ENCODE measurements at places on chromosomes 4 and X.

- DNase-seq = no peak
Measured at GRCh38 chr4:74114234-74114633, 15.2 kb upstream of the CXCL2 start.

GRCh38 chr4:17771284-17771908 lies 10.0 kb downstream of the FAM184B start:
- no peak for DNase-seq

DNA sequence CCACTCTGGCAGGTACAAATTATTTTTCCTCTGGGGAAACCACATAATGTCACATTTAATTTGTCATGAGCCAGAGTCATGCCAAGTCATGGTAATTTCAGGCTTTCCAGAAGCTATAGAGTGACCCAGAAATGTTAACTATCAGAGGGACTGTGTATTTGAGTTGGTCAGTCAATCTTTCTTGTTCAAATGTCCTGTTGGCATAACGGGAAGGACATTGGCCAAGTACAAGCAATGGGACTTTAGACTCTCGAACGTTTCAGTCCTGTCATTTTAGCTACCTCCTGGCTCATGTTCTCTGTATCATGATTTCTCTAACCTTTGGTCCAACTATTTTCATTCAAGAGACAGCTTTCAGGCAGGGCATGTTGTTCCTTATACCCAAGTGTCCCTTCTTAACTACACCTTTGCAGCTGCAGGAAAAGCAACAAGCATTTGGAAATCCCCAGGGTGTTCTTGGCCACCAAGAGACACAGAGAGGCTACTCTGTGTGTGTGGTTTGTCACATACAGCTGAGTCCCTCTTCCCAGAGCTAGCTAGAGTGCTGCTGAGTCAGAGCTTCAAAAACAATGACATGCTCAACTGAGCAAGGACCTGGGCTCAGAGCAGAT lies 142.6 kb downstream of the EGF start:
- DNase-seq = no peak

GRCh38 chrX:410296-410695 lies 23.6 kb upstream of the PPP2R3B start:
- no peak for DNase-seq

DNA sequence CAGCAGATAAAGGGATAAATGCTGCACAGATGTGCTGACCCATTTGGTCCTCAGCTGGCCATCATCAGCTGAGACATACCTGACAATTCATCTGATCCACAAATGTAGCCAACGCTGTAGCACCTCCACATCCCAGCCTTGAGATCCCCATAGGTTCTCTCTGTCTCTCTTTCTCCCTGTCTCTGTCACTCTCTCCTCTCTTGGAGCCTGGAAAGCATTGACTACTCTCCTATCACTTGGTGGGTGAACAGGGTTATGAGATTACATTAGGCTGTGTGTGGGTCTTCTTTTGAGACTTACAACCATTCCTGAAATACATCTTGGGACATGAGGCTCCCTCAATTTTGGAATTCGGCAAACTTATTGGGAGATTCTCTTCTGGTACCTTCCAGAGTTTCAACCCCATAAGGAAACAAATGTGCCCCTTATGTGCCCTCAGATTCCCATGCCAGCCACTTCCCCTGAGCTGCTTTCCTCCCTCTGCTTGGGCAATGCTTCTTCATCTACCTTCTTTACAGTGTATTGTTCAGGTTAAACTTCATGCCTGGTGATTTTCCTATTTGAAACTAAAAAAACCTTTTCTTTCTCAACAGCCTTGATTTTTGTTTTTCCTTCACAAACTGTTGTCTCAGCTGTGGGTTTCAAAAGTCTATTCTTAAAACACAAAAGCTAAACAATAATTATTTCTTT lies 29.1 kb upstream of the FGF2 start:
- peak; percentile 26 for DNase-seq

DNA sequence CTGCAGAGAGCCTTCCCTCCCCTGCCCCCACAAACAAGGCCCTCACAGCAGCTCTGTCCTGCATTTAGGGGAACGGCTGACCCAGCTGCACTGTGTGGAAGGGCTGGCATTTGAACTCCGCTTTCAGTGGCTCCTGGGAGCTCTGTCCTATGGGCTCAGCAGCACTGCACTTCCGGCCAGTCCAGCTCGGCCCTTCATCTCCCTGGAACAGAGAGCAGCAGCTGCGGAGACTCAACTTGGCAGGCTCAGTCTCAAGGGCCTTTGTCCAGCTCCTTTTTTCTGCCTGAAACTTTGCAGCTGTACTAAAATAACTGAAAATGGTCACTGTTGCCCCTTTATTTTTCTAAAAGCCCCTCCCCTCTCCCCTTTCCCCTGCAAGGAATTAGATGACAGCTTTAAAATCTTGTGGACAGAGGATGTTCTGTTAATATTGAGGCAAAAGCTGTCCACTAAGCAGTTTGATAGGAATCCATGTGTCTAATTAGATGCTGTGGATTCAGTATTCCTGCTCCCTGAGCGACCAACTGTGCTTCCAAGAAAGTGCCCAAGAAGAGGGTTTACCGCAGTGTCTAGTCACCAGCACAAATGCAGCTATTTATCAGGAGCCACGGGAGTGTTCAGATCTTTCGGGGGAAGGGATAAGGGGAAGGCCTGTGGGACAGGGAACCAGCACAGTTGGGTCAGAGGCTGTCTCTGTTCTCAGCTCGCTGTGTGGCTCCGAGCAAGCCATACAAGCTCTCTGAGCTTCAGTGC lies 133.1 kb downstream of the AFAP1 start:
- DNase-seq = no peak

- no peak for DNase-seq
Measured at GRCh38 chrX:7242613-7243012, 94.7 kb upstream of the PUDP start.

GRCh38 chrX:28303486-28303885 lies 283.8 kb upstream of the IL1RAPL1 start:
- no peak for DNase-seq

DNA sequence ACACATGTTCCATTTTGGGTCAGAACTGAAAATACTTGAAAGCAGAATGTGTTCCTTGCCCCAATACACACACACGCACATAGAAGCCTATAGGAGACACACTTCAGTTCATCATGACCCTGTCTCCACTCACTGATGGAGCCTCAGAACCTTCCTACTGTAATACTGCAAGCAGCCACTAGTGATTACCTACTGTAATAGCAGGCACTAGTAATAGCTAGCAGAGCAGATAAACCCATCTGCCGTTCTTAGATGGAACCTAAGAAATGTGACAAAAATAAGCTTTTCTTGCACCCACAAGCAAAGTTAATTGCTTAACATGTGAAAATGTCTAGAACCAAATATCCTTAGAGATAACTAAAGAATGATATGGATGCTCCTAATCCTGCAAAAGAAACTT lies 13.6 kb downstream of the AMTN start:
- no peak for DNase-seq

DNA sequence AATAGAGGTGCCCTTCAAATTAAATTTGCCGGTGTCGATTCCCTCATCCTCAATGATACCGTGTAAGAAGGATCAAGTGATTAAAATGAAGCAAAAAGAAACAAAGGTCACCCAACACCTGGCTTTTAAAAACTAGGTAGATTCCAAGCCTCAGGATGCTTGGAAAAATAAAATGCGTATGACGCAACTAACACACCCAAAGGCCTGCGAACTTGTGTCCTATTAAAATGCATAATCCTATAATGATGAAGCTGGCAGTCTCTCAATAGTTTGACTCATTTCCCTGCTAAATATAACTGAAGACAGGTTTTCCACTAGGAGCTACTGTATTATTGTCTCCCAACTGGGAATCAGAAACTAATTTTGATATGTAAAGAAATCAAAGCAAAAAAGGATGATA lies 263.2 kb downstream of the DHX15 start:
- DNase-seq = no peak

DNA sequence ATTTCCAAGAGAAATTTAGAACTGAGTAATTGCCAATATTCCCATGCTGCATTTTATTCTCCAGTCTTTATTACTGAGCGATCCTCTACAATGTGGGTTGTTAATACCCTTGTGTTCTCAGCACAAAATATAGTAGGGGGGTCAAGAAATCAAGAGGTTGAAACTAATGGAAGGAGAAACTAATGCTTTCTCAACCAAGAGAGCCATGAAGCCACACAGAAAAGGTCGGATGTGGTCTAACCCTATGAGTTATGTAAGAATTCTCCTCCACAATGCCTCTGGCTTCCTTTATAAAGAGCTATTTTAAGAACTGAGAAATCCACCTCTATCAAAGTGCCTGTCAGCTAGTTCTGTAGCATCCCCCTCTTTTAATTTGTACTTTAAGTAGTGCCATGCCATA lies 268.5 kb downstream of the CHIC1 start:
- no peak for DNase-seq

DNA sequence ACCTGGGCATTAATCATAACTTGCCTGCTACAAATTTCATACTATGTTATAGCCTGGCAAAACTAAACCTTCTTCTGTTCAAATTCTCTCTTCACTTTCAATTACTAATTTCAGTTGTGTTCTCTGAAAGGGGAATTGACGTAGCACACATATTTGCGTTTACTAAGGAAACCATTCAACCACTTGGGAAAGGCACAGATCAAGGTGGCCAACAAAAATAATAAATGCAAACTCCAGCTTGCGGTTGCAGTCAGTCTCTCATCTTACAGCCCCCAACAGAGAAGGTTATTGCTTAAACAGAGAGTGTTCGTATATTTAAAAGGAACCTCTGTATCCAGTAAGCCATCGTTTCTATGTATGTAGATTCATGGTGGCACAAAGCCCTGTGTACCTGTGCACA lies 4.0 kb downstream of the SRPX start:
- no peak for DNase-seq

DNA sequence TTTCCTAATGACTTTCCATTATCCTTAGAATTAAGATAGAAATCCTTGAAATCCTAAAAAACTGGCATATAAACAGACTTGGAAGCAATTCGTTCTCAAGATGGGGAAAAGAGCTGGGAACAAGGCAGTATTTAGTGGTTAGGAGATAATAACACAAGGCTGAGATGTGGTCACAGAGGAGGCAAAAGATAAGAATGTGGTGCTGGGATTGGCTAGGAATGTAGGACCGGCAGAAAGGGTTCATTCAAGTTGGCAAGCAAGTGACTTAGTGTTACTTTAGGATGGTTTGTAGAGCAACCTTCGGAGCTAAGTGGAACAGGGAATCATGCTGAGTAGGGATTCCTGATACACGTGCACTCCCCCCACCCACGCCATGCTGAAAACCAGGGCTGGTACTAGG lies 121.9 kb upstream of the RPS6KA3 start:
- DNase-seq = no peak

- no peak for DNase-seq
Measured at GRCh38 chrX:93585661-93586060, 87.7 kb downstream of the NAP1L3 start.

GRCh38 chr4:180436361-180436760 lies 1806.8 kb upstream of the TENM3 start:
- no peak for DNase-seq

- peak; percentile 91 for DNase-seq
Measured at GRCh38 chr4:78222575-78223186, 165.6 kb downstream of the FRAS1 start.

DNA sequence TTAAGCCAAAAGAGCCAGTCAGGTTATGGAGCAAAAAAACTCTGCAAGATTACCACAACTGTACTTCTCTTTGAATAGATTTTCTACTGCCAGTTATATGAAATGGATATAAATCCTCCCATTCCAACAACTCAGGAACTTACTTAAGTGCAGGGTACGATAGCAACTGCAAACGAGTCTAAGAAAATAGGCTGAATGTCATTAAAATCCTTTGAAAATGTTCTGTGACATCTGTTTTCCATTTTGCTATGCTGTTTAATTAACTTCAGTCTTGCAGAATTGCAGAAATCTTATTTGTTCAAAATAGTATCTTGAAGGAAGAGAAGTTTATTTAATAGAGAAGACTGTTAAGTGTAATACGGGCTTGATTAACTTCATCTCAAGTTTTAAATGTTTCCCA lies 243.8 kb downstream of the PALLD start:
- no peak for DNase-seq

DNA sequence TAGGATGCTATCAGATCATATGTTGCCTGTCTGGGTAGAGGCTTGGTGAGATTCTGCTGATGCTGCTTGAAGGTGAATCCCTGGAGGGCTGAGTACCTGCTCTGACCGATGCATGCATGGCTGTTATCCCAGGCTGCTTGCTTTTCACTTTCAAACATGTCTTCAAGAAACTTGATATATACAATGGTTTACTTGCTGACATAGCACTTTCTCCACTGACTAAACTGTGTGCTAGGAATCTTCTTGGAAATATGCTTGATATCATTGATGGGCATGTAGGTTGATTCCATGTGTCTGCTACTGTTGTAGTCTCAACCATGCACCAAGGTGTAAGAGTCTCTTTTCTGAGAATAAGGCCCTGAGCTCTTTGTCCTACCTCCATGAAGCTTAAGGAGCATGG lies 79.6 kb upstream of the WDR1 start:
- DNase-seq = no peak

- no peak for DNase-seq
Measured at GRCh38 chr4:1169171-1169671, 3.2 kb downstream of the SPON2 start.

DNA sequence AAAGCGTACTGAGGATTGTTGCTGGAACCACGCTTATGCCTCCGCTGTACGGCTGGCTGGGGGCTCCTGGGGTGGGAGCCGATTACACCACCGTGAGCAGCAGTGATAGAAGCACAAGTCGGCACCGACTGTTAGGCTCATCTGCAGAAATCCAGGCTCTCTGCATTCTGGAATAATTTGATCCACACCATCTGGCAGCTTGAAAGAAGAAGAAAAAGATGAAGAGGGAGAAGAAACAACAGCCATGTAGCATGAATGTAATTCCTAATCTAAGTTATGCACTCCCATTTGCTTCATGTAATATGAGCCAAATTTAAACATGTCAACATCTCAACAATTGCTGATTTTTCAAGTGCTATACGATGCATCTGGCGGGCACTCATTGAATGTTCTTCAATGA lies 84.6 kb upstream of the DHX15 start:
- no peak for DNase-seq

- DNase-seq = no peak
Measured at GRCh38 chrX:41240509-41240908, 93.5 kb upstream of the DDX3X start.

DNA sequence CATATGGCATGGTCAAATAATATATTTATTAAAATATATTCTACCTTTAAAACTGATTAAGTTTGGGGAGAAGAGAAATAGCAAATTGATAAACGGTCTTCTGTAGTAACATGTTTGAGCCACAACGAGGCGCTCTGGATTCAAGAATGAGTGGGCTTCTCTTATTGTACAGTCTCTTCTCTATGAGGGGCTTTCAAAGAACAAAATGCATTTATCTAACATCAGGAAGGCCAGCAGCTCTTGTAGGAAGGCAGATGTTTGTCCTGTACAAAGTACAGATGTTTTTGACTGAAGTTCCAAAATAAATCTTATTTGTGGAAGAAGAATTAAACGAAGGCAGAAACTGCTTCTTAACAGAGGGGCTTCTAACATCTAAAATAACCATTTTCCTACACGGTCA lies 153.6 kb downstream of the RASL11B start:
- DNase-seq = peak; percentile 80

DNA sequence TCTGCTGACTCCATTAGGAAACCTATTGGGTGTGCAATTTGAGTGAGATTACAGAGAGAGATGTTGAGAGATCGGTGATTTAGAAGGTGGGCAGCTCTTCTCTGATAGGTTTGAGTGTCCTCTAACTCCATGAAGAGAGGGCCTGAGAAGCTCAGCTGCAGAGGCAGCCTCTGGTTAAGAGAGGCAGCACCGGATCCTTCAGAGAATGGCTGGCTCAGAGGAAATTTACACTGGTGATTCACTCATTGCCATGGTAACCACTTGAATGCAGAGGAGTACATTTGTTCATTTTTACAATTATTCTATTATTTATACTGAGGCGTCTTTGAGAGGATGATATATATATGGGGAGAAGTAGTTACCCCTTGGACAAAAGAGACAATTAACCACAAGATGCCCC lies 171.7 kb downstream of the PDGFRA start:
- DNase-seq = peak; percentile 13

Data from NCI-H146 (cell line).